ENCODE measurements at places on chromosomes 4 and X.

DNA sequence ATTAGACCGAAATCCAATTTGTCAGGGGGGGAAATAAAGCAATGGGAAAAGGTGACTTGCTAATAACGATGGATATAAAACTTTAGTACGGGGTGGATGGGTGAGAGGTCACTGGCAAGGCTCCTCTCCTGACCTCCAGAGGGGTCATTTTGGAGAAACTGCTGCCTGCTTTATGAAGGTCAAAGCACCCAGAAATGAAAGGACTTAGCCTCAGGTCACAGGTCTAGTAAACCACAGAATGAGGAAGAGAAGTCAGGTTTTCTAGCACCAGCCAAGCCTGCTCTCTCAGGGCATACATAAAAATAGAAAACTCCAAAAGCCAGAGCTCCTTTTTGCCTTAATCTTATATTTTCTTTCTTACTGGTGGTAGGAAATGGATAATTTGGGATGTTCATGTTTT lies 134.2 kb downstream of the SHROOM3 start:
- no peak for DNase-seq

GRCh38 chr4:98939892-98940298 lies 11.0 kb upstream of the EIF4E start:
- no peak for DNase-seq

- DNase-seq, result no peak
These were observed 674 bp downstream of the SH3D19 start for GRCh38 chr4:151324752-151325110.

- DNase-seq, result no peak
These were observed 261.8 kb downstream of the CAMK2D start for GRCh38 chr4:113499696-113500095.

DNA sequence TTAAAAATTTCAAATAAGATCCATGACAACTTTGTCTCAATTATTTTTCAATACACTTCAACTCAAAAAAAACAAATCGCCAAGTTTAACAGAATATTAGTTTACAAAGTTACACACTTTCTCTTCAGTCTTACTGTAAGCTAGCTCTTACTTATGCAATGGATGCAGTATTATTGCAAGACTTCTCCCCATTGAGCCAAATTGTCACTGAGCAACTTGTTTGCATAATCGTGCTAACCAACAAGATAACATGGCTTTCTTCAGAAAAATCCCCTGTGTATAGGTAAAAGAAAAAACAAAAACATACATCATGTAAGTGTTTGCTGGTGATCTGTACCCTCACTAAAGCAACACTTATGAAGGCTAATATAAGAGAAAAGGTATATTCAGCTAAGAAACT lies 18.9 kb downstream of the DNAJB14 start:
- no peak for DNase-seq

GRCh38 chrX:17792826-17793225 lies 55.5 kb downstream of the SCML1 start:
- no peak for DNase-seq

GRCh38 chr4:145530189-145530588 lies 48.5 kb downstream of the SMAD1 start:
- no peak for DNase-seq

DNA sequence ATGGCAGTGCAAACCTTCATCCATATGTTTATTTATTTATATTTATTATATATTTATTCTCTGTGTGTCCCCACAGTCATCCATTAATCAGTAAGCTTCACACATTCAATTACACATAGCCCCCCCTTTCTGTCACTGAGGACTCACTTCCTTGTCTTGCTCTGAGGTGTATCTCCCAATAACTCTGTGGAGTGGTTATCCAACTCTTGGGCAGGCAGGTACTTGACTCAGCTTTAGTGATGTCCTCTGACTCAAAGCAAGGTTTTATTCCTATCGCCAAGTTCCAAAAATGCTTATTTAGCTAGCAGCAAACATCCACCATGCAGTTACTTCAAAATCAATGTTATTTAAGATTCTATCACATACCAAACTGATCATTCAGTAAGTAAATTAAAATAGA lies 25.2 kb upstream of the NDP start:
- no peak for DNase-seq

- DNase-seq, result no peak
These were observed 1499.7 kb upstream of the AGA start for GRCh38 chr4:178941975-178942374.

DNA sequence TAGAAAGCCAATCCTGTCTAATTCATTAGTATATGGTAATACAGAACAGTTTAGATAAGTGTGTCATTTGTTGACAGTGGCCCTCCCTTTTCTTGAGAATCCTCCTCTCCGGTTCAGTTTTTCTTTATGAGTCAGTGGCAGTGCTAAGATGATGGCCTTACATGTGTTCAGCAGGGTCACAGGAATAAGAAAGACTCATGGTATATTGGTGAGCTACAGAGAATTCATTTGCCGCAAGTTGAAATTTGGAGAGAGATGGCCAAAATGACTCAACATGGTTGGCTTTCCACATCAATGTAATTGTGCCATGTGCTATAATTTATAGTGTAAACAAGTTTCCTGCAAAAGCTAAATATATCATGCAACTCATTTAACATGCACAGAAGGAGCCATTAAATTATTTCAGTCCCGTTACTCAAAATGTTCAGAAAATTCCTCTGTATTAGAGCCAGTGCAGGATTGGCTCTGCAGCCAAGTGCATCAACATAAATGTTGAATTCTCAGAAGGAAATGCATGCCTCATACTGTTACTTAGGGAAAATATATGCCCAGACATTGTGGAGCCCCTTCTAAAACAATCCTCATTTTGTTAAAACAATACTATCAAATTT lies 374.3 kb downstream of the AFF2 start:
- DNase-seq, result no peak

DNA sequence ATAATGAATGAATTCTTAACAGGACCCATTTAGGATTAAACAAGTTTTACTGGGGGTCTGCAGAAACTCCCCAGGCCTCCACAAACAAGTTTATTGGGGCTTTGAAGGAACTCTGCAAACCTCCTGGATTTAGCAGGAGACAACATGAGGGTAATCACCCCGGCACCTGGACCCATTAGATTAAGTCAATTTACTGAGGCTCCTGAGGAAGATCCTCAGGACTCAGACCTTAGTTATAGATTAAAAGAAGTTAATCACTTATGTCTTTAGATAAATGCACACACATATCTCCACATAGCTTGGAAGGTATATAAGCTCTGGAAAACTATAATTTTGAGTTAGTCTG lies 29.4 kb downstream of the XG start:
- DNase-seq, result no peak

DNA sequence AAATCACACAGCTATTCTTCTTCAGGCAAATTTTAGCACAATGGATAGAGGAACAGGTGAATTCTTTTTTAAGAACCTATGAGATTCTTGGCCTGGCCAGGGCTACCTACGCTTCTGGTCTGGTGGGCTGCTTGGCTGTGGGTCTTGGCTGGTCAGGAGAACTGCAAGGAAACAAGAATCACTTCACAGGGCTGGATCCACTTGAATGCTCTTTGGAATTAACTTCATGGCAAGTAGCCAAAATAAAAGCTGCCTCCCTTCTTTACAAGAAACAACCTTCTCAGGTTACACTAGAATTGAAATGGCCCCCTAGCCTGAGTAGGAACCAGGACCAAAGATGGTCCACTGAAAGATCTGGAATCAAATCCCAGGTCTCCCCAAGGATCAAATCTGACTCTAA lies 519.1 kb downstream of the IQCM start:
- DNase-seq, result no peak

DNA sequence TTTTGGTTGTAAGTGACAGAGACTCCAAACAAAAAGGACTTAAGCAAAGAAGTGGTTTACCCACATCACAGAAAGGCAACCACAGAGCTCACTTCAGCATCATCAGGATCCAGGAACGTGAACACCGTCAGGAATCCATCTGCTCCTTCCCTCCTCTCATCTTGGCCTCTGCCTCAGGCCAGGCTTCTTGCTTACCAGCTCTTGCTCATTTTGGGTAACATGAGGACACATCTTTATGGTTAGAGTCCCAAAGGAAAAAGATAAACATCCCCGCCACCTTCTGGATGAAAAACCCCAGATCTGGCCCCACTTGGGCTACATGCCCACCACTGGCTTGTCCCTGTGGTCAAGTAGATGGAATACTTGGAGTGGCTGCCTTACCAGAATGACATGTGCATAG lies 176.8 kb upstream of the RPL34 start:
- no peak for DNase-seq

- no peak for DNase-seq
These were observed 21.3 kb downstream of the DMD start for GRCh38 chrX:33190016-33190415.

DNA sequence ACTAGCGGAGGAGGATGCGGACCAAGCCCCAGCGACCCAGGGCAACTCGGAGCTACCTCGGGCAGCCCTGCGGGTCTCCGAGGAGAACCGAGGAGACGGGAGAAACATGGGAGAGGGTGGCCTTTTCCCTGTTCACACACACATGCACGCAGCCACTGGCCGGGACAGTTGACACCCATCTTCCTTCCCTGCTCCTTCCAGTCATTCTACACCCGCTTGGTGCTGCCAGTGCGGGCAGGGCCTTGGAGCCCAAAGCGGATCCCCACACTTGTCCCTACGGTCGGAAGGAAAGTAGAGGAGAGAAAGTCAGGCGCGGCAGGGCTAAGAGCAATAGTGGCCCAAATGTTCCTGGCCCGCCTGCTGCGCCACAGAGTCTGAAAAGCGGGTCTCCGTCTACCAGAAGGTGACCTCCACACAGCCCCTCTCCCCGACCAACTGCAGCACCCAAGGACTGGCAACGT lies 1.1 kb upstream of the PPP3CA start:
- DNase-seq, result no peak

DNA sequence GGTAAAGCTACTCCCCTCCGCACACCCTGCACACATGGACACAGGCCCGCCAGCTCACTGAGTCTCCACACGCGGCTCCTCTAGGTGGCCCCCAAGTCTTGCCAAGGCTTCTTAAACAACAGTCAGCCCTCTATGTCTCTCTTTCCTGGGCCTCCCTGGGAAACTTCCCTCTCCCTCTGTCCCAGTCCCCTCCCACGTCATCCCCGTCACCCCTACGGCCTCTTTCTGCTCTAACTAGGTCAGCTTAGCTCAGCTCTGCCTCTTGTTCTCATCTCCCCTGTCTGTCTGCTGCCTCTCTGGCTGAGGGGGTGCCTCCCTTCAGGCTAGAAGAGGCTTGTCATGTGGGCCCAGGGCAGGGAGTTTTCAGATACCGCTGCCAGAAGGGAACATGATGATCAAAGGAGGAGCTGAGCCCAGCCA lies 38.8 kb downstream of the SEPTIN6 start:
- no peak for DNase-seq

GRCh38 chr4:142690406-142691163 lies 155.5 kb downstream of the INPP4B start:
- no peak for DNase-seq

DNA sequence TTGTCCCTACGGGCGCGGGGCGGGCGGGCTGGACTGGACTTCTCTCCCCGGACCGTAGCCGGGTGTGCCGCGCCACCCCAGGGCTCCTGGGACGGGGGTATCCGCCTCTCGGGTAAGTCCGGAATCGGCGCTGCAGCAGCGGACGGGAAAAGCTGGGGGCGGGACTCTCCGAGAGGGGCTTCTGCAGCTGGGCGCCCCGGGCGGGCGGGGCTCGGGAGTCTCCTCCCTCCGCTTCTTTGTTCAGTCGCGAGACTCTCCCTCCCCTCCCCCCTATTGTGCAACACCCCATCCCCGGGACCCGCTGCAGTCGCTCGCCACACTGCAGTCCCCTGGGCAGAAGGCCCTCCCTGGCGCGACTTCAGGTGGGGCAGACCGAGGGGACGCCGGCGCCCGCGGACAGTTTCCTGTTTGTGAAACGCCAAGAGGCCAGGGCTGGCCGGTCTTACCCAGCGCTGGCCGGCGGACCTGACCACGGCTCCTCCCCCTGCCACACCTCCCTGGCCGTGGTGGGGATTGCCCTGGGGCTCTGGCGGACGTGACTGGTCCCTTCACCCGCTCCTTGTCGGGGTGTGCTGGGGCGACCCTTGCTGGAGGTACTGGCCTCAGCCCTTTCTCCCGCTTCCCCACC lies 966 bp downstream of the CCNG2 start:
- peak; percentile 64 for DNase-seq

- no peak for DNase-seq
These were observed 813.7 kb downstream of the DMD start for GRCh38 chrX:32397562-32398216.

DNA sequence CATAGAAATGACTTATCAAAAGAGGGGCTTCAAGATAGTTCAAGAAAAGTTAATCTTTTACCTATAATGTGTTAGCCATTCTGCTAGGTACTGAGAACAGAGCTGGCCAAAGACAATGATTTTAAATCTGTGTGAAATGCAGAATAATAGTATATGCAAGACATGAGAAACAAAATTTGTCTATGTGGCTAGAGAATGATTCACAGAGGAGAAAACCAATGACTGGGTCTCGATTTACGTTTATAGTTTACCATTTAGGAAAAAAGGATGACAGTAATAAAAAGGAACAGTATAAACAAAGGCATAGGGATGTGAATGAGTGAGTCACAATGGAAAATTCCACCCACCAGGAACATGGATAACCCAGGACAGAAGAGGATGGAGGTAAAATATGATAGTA lies 31.9 kb downstream of the NPFFR2 start:
- no peak for DNase-seq

DNA sequence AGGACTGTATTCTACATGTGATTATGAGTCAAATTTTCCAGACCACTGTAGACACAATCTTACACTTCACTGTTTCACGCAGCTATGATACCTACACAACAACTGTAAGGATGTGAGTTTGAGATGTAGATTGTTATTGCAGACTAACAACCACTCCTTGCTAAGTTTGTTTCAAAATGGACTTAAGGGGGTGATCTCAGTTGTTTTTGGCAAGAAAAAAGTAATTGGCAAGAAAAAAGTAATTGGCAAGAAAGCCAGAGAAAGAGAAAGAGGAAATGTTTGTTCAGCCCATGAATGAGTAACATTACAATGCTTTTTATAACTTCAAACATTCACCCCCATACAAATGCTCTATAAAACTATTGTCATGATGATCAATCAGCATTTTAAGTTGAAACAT lies 466.4 kb downstream of the DMD start:
- no peak for DNase-seq

DNA sequence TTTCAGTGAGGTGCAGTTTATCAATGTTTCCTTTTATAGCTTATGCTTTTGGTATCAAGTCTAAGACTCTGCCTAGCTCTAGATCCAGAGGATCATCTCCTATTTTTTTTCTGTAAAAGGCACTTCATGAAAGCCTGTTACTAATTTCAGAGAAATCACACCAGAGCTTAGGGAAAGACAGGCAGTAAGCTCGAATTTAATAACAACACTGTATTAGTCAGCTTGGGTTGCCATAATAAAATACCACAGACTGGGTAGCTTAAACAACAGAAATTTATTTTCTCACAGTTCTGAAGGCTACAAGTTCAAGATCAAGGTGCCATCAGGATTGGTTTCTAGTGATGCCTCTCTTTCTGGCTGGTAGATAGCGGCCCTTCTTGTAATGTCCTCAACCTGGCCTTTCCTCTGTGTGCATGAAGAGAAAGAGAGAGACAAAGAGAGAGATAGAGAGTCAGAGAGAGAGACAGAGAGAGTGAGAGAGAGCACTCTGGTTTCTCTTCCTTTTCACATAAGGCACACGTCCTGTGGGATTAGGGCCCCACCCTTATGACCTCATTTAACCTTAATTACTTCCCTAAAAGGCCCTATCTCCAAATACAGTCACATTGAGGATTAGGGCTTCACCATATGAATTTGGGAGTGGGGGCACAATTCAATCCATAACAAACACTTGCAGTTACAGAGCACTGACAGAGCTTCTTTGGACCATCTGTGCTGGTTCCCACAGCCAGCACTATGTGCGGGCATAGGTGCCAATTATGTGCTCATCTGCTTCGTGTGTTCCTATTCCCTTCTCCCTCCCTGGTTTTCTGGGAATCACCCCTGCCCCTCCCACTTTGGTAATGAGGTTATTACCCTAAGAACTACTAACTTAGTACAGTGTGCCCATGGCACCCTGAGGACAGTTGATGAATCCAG lies 114.8 kb upstream of the MED14 start:
- DNase-seq, result no peak

Data from stimulated activated CD4-positive, alpha-beta T cell treated with anti-CD3 and anti-CD28 coated beads, Interleukin-1b, Interleukin-23, amount 100 ng/mL, for 24 hours (primary cell).